ENCODE measurements at places on chromosomes 2 and 18. TPM values are rescaled to one million over a fixed set of nuclear protein-coding genes. Genes with fewer than 3 reads are reported as not detected.

DNA sequence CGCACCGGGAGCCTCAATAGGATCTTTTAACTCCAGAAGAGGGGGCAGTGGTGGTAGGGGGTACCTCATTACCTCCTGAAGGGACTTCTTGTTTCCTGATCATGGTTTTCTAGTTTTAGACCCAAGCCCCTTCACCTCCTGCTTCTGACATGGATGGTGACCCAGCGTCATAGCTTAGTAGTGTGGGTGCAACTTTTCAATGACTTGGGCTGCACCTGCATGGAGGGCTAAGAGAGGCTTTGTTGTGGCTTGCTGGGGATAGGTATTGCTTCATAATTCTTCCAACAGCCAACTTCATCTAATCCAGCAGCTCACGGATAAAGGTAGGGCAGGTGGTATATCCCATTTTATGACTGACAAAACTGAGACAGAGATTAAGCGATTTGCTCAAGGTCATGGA, 3.0 kb downstream of the SLC1A4 start:
- no peaks in the 10 kb centered on the region for H3K27me3 ChIP-seq
- H3K4me3 ChIP-seq = no peak overlapping the region
- H3K4me1 ChIP-seq = peaks cover 24% of the 10 kb centered on the region

- no peaks in the 10 kb centered on the region for H3K27me3 ChIP-seq
- H3K27ac ChIP-seq = no peak overlapping the region
- no peak overlapping the region for H3K4me3 ChIP-seq
- H3K36me3 ChIP-seq = no peaks in the 10 kb centered on the region
Observed at GRCh38 chr2:174210862-174211261, 37.5 kb downstream of the OLA1 start.

- no peak for DNase-seq
- no peaks in the 10 kb centered on the region for H3K4me1 ChIP-seq
- no peak overlapping the region for H3K4me3 ChIP-seq
- no peak overlapping the region for H3K27ac ChIP-seq
- H3K36me3 ChIP-seq = no peaks in the 10 kb centered on the region
- no peaks in the 10 kb centered on the region for H3K27me3 ChIP-seq
Observed at GRCh38 chr18:8778386-8778785, 73.0 kb downstream of the MTCL1 start.

DNA sequence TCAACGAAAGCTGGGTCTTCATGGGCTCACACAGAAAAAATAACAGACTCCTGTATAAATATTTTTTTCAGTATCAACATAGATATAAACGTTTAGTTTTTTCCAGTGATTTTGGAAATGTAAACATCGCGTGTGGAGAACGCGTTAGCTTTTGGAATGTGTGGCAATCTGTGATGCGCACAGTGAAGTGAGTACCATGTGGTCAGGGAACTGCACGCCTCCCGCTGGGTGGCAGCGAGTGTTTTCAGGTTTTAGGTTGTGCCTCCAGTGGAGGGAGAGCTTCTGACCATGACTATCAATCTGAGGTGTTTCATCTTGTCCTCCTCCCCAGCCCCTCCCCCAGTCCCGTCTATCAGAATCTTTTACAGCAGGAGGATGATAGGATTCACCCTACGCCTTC, 127.8 kb downstream of the ARHGAP28 start:
- H3K4me1 ChIP-seq = no peaks in the 10 kb centered on the region
- H3K27ac ChIP-seq = no peak overlapping the region
- DNase-seq = no peak
- H3K4me3 ChIP-seq = no peak overlapping the region
- H3K27me3 ChIP-seq = no peaks in the 10 kb centered on the region
- no peaks in the 10 kb centered on the region for H3K36me3 ChIP-seq

DUSP2 gene
- 323 TPM for polyA plus RNA-seq

DOK6 gene
- not detected for polyA plus RNA-seq

ARHGEF33 gene
- 0.06 TPM for polyA plus RNA-seq

OLA1 gene
- polyA plus RNA-seq = 13.9 TPM

RAB27B gene
- polyA plus RNA-seq = 0.04 TPM

HOXD1 gene
- polyA plus RNA-seq = not detected
